ENCODE measurements at places on chromosomes 16 and 17. TPM values are rescaled to one million over a fixed set of nuclear protein-coding genes. Genes with fewer than 3 reads are reported as not detected.

The PYY gene
- polyA plus RNA-seq, result not detected

The SDK2 gene
- polyA plus RNA-seq, result 0.27 TPM

The RILP gene
- polyA plus RNA-seq, result 40.4 TPM

The KRTAP9-8 gene
- not detected for polyA plus RNA-seq

The ZACN gene
- not detected for polyA plus RNA-seq

The NECAB2 gene
- 1.7 TPM for polyA plus RNA-seq

The CHST4 gene
- 1.9 TPM for polyA plus RNA-seq

The ANKRD40CL gene
- not detected for polyA plus RNA-seq

The PTX4 gene
- polyA plus RNA-seq, result 0.16 TPM

The FSCN2 gene
- 1.7 TPM for polyA plus RNA-seq

The TP53TG3B gene
- polyA plus RNA-seq, result not detected

The SLC4A1 gene
- polyA plus RNA-seq, result not detected

The NPIPB2 gene
- 4.6 TPM for polyA plus RNA-seq
